ENCODE measurements at places on chromosomes 3 and 15. TPM values are rescaled to one million over a fixed set of nuclear protein-coding genes. Genes with fewer than 3 reads are reported as not detected.

DNA sequence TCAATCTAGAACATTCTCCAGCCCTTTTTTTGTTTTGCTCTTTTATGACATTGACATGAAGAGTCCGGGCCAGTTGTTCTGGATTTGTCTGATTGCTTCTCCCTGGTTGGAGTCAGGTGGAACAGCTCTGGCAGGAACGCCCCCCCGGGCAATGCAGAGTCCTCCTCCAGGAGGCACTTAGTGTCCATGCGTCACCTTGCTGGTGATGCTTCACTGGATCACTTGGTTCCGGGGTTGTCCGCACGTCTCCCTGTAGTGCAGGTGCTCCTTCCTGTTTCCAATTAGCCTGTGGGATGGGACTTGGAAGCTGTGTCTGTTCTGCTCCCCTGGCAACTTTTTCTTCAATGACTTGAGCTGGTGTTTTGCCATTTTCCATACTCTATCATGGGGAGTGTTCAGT, 9.8 kb downstream of the CSK start:
- no peak for DNase-seq

GRCh38 chr3:43035801-43036365, 56.8 kb downstream of the GASK1A start:
- DNase-seq: no peak

- DNase-seq: no peak
Measured at GRCh38 chr3:128376516-128376915, 90.2 kb downstream of the DNAJB8 start.

Gene PTX3
- total RNA-seq: 1.5 TPM

Gene SUCNR1
- total RNA-seq: 1.2 TPM
